Uterine smooth muscle cell (primary cell): ENCODE measurements at places on chromosomes 1 and 21. TPM values are rescaled to one million over a fixed set of nuclear protein-coding genes. Genes with fewer than 3 reads are reported as not detected.

MAGI3 gene
- 11.9 and 13.6 TPM in 2 replicates for total RNA-seq

TCHHL1 gene
- not detected in 2 replicates for total RNA-seq

CAMK1G gene
- 8.4 and 14.6 TPM in 2 replicates for total RNA-seq

GPR157 gene
- total RNA-seq: 5.1 and 5.4 TPM in 2 replicates

KRTAP21-2 gene
- total RNA-seq: not detected in 2 replicates

F3 gene
- 7.0 and 16.9 TPM in 2 replicates for total RNA-seq
